Endothelial cell of umbilical vein (primary cell): ENCODE measurements at places on chromosomes 7 and 10. TPM values are rescaled to one million over a fixed set of nuclear protein-coding genes. Genes with fewer than 3 reads are reported as not detected.

- H3K27ac ChIP-seq: no peak overlapping the region
- peaks cover 11% of the 10 kb centered on the region for H3K4me1 ChIP-seq
- no peaks in the 10 kb centered on the region for H3K36me3 ChIP-seq
- H3K4me3 ChIP-seq: no peak overlapping the region
- DNase-seq: no peak
Measured at GRCh38 chr7:37047260-37047659, 323.0 kb upstream of the AOAH start.

Gene FBH1
- 86.1 and 97.0 TPM in 2 replicates for total RNA-seq

DNA sequence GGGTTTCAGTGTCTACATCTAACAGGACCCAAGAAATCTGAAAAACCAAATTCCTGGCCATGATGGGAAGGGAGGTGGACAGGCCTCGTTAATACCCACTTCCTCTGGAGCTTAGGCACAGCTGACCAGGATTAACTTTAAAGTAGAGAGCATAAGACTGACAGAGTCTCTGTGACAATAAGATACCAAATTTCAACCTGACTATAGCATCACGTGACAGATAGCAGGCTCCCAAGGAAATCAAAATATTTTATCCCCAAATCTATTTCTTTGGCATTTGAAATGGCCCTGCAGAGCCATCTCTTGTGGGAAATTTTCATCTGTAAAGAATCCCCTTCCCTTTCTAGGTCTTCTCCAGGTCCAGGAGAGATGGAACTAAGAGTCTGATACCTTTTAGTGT lies 258.3 kb downstream of the TCERG1L start:
- DNase-seq: no peak
- H3K4me1 ChIP-seq: no peaks in the 10 kb centered on the region
- H3K4me3 ChIP-seq: no peak overlapping the region
- H3K36me3 ChIP-seq: no peaks in the 10 kb centered on the region

DNA sequence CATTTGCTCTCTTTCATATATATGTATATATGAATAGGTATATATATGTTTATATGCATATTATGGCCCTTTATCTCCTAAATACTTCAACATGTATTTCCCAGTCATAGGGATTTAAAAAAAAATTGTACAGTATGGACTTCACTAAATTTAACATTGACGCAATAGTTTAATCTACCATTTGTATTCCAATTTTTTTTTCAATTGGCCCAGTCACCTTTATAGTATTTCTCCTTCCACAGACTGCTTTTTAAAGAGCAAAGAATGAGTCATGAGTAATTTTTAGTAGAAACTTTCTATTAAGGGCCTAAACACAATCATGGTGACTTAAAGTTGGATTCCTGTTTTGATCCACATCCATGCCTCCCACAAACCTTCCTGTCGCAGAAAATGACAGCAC lies 20.5 kb downstream of the CCSER2 start:
- H3K27me3 ChIP-seq: no peaks in the 10 kb centered on the region
- DNase-seq: peak; percentile 21
- no peak overlapping the region for H3K4me3 ChIP-seq
- H3K36me3 ChIP-seq: no peaks in the 10 kb centered on the region

- no peaks in the 10 kb centered on the region for H3K36me3 ChIP-seq
- no peak overlapping the region for H3K4me3 ChIP-seq
- H3K27me3 ChIP-seq: no peaks in the 10 kb centered on the region
- peaks cover 9% of the 10 kb centered on the region for H3K4me1 ChIP-seq
Measured at GRCh38 chr7:65980478-65981250, 1.3 kb downstream of the GUSB start.

GRCh38 chr7:123569352-123570010 lies 11.9 kb upstream of the NDUFA5 start:
- no peaks in the 10 kb centered on the region for H3K27me3 ChIP-seq
- H3K4me3 ChIP-seq: no peak overlapping the region
- H3K36me3 ChIP-seq: no peaks in the 10 kb centered on the region
- no peak overlapping the region for H3K27ac ChIP-seq

DNA sequence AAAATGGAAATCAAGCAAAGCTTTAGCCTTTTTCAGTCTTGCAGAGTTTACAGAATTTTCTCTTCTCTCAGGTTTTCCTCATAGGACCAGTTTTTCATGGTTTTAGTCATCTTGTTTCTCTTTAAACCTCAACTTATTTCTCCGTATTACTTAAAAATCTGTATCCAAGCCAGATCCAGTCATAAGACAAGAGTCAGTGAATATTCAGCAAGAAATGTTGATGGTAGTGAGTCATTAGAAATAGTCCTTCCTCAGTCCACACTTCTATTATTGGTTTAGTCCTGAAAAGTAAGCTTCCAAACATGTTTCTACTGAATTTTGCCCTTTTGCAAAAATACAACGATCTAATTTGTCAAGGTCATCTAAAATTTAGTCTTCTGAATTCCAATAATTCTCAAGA lies 107.0 kb downstream of the VIM start:
- no peak for DNase-seq
- no peak overlapping the region for H3K4me3 ChIP-seq
- no peaks in the 10 kb centered on the region for H3K36me3 ChIP-seq
- H3K27ac ChIP-seq: no peak overlapping the region
- no peaks in the 10 kb centered on the region for H3K27me3 ChIP-seq

Gene CCDC6
- total RNA-seq: 36.8 TPM in 2 replicates

- no peaks in the 10 kb centered on the region for H3K36me3 ChIP-seq
- no peak overlapping the region for H3K4me3 ChIP-seq
- no peak for DNase-seq
- no peak overlapping the region for H3K27ac ChIP-seq
Measured at GRCh38 chr10:123017421-123018165, 8.8 kb downstream of the ACADSB start.

GRCh38 chr10:52644373-52645186 lies 128.0 kb downstream of the MBL2 start:
- H3K36me3 ChIP-seq: no peaks in the 10 kb centered on the region
- no peak overlapping the region for H3K27ac ChIP-seq
- no peak overlapping the region for H3K4me3 ChIP-seq
- no peaks in the 10 kb centered on the region for H3K27me3 ChIP-seq
- peak; percentile 79 for DNase-seq

GRCh38 chr10:129958629-129959543 lies 5.2 kb downstream of the EBF3 start:
- no peak overlapping the region for H3K27ac ChIP-seq
- no peaks in the 10 kb centered on the region for H3K36me3 ChIP-seq
- no peak for DNase-seq
- no peak overlapping the region for H3K4me3 ChIP-seq
- H3K27me3 ChIP-seq: peaks cover 41% of the 10 kb centered on the region
- peaks cover 9% of the 10 kb centered on the region for H3K4me1 ChIP-seq

- no peaks in the 10 kb centered on the region for H3K4me1 ChIP-seq
- H3K36me3 ChIP-seq: peaks cover 3% of the 10 kb centered on the region
- no peak overlapping the region for H3K4me3 ChIP-seq
- no peaks in the 10 kb centered on the region for H3K27me3 ChIP-seq
- no peak for DNase-seq
Measured at GRCh38 chr10:99761365-99761764, 21.1 kb upstream of the ABCC2 start.

Gene POLR2J2
- total RNA-seq: 19.2 and 21.3 TPM in 2 replicates

Gene ZPBP
- total RNA-seq: not detected in 2 replicates

- H3K36me3 ChIP-seq: no peaks in the 10 kb centered on the region
- no peak overlapping the region for H3K27ac ChIP-seq
- H3K4me3 ChIP-seq: no peak overlapping the region
Measured at GRCh38 chr10:109071539-109071938, 851.8 kb downstream of the XPNPEP1 start.

DNA sequence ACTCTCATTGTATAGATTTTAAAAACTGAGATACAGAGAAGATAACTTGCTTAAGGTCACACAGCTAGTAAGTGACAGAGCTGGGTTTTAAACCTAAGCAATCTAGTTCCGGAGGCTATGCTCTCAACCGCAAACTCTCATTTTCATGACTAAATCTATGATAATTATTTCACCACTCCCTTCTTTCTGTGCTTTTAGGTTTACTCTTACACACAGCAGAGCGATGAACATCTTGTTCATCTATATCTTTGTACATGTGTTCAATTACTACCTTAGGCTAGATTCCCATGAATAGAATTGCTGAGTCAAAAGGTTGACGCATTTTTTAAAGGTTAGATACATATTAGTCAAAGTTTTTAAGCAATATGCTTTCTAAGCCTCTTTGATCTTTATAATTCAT lies 154.8 kb downstream of the CHN2 start:
- no peak overlapping the region for H3K4me3 ChIP-seq
- DNase-seq: no peak
- no peaks in the 10 kb centered on the region for H3K36me3 ChIP-seq
- no peak overlapping the region for H3K27ac ChIP-seq

DNA sequence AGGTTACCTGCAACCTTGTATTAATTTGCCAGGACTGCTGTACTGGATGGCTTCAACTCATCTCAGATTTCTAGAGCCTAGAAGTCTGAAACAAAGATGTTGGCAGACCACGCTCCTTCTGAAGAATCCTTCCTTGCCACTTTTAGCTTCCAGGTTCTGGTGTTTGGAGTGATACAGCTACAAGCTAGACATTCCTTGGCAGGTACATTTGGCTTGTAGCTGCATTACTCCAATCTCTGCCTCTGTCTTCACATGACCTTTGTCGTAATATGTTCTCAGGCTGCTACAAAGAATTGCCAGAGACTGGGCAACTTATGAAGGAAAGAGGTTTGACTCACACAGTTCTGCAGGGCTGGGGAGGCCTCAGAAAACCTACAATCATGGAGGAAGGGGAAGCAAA lies 146.3 kb downstream of the GALNT17 start:
- H3K4me3 ChIP-seq: no peak overlapping the region
- no peaks in the 10 kb centered on the region for H3K36me3 ChIP-seq
- no peaks in the 10 kb centered on the region for H3K4me1 ChIP-seq
- H3K27me3 ChIP-seq: no peaks in the 10 kb centered on the region
- no peak overlapping the region for H3K27ac ChIP-seq

- H3K27ac ChIP-seq: no peak overlapping the region
- no peak for DNase-seq
- no peaks in the 10 kb centered on the region for H3K4me1 ChIP-seq
- no peak overlapping the region for H3K4me3 ChIP-seq
Measured at GRCh38 chr10:727162-727790, 37.8 kb upstream of the DIP2C start.

DNA sequence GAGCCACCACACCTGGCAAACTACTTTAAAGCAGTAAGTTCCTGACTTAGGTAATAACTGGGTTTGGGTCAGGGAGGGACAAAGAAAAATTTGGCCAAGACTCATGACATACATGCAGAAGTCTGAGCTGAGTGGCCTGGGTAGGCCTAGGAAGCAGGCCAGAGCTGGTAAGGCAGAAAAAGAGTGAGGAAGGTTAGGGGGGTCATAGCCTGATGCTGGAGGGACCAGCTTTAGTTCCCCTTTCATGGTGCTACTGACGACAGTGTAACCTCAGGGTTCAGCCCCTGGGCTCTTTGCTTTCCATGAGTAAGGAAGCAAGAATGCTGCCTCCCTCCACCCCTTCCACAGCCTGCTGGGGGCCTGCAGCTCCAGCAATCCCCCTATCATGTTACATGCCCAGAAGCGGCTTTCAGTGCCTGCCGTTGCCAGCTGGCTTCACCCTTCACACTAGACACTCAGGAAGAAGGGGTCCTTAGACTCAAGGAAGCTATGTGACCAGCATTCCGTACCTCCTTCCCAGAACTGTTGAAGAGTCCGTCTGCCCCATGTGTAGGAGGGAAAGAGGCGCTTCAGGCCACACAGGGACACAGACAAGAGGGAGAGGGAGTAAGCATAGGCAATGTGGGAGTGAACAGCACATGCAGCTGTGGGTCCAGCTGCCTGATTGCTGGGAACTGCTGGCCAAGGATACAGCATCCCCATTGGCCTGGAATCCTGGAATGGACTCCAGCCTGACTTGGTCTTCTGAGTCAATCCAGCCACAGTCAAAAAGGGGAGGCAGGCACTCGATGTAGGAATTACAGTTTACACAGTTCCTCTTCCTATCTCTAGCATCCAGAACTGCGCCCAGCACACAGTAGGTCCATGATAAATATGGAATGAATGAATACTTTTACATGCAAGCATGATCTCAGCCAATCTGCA lies 4.1 kb upstream of the PLAU start:
- DNase-seq: peak; percentile 87
- H3K27me3 ChIP-seq: no peaks in the 10 kb centered on the region
- peaks cover 55% of the 10 kb centered on the region for H3K4me1 ChIP-seq
- H3K36me3 ChIP-seq: no peaks in the 10 kb centered on the region

Gene NXPH1
- not detected in 2 replicates for total RNA-seq

DNA sequence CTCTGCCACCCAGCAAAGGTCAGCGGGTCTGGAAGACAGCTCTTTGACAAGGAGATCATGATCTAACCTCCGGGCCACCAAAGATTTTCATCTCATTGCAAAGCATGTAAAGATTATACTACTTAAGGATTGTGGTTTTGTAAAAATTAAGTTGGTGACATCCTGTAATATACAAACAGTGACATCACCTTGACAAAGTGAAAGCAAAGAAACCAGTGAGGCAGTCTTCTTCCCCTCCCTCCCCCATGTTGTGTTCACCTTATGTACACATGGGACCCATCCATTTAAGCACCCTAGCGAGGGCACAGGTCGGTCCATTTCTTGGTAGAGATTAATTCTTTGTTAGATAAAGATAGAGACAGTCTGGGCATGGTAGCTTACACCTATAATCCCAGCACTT lies 3.9 kb downstream of the MDH2 start:
- peaks cover 2% of the 10 kb centered on the region for H3K36me3 ChIP-seq
- DNase-seq: no peak
- peaks cover 4% of the 10 kb centered on the region for H3K4me1 ChIP-seq

Gene ITPRID1
- total RNA-seq: not detected in 2 replicates

GRCh38 chr10:104076743-104077160 lies 8.9 kb downstream of the COL17A1 start:
- no peaks in the 10 kb centered on the region for H3K27me3 ChIP-seq
- peak; percentile 98 for DNase-seq
- no peak overlapping the region for H3K4me3 ChIP-seq
- peak overlapping the region; percentile 55 for H3K27ac ChIP-seq

Gene CHRM2
- not detected in 2 replicates for total RNA-seq

- no peaks in the 10 kb centered on the region for H3K4me1 ChIP-seq
- no peak overlapping the region for H3K4me3 ChIP-seq
- H3K36me3 ChIP-seq: no peaks in the 10 kb centered on the region
- no peak overlapping the region for H3K27ac ChIP-seq
- DNase-seq: no peak
Measured at GRCh38 chr7:123811056-123811455, 33.9 kb upstream of the HYAL4 start.

GRCh38 chr10:31605426-31605825 lies 286.4 kb downstream of the ZEB1 start:
- DNase-seq: no peak
- no peak overlapping the region for H3K4me3 ChIP-seq
- H3K27me3 ChIP-seq: peaks cover 8% of the 10 kb centered on the region
- peaks cover 5% of the 10 kb centered on the region for H3K4me1 ChIP-seq
- no peak overlapping the region for H3K27ac ChIP-seq

DNA sequence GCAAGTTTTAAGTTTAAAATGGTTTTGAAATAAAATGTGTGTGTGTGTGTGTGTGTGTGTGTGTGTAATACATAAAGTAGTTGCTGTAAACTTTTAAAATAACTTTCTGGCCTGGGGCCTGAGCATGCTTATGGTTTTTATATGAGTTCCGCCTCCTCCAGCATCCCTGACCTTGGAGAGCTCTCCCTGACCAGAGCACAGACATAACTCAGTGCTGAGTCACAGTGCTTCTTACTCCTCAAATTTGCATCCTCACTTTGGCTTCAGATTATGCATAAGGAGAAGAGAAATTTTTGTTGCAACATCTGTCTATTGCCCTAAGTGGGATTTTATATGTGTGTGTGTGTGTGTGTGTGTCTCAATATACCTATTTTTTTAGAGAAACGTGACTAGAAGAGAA lies 200.8 kb downstream of the ELMO1 start:
- no peaks in the 10 kb centered on the region for H3K36me3 ChIP-seq
- no peak overlapping the region for H3K4me3 ChIP-seq
- DNase-seq: peak; percentile 40
- no peak overlapping the region for H3K27ac ChIP-seq

Gene SPOCK2
- total RNA-seq: 0.67 and 1.1 TPM in 2 replicates
